Psoas muscle (tissue), 8 donors: ENCODE measurements at places on chromosomes 1 and 21.

- DNase-seq, result no peak
These were observed 657 bp upstream of the LIN9 start for GRCh38 chr1:226309398-226310244.

GRCh38 chr1:161884475-161884874 is 118.4 kb downstream of the ATF6 start:
- DNase-seq, result no peak

DNA sequence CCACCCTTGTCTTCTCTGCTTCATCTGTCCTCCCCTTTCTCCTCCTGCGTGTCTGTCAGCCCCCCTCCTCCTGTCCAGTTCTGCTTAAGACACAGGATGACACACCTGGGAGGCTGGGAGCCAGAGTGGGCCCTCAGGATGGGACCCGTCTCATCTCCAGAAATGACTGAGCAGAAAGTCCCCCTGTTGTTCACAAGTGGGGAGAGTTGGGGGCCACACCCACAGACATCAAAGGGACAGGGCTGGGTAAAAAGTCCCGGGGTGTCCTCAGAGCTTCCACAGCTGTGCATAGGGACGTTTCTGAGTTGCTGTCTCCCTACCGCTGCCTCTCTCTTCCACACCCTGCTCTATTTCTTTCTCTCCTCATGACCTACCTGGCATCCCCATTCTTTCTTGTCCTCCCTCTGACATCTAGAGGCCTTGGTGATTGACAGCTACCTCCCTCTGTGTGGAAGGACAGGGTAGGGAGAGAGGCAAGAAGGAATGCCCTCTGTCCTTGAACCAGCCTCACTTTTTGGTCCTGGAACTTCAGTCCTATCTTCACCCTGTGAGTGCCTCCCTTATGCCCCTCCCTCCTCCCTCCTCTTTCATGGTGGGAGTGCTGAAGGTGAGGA is 19.5 kb upstream of the SH2D2A start:
- DNase-seq, result no peak

- no peak for DNase-seq
These were observed 187.5 kb downstream of the TPR start for GRCh38 chr1:186187601-186188000.

- DNase-seq, result peak; percentile 91
These were observed at the start of gene HLX for GRCh38 chr1:220879076-220879508. Gene HLX (plus strand): TSS chr1:220879443. CDS start chr1:220879858, 415 bp downstream.

- DNase-seq, result peak; percentile 92
These were observed at the start of gene ARHGAP29 for GRCh38 chr1:94237291-94238226. Gene ARHGAP29 (minus strand): TSS chr1:94237584. CDS start chr1:94231611, 5,973 bp downstream.

DNA sequence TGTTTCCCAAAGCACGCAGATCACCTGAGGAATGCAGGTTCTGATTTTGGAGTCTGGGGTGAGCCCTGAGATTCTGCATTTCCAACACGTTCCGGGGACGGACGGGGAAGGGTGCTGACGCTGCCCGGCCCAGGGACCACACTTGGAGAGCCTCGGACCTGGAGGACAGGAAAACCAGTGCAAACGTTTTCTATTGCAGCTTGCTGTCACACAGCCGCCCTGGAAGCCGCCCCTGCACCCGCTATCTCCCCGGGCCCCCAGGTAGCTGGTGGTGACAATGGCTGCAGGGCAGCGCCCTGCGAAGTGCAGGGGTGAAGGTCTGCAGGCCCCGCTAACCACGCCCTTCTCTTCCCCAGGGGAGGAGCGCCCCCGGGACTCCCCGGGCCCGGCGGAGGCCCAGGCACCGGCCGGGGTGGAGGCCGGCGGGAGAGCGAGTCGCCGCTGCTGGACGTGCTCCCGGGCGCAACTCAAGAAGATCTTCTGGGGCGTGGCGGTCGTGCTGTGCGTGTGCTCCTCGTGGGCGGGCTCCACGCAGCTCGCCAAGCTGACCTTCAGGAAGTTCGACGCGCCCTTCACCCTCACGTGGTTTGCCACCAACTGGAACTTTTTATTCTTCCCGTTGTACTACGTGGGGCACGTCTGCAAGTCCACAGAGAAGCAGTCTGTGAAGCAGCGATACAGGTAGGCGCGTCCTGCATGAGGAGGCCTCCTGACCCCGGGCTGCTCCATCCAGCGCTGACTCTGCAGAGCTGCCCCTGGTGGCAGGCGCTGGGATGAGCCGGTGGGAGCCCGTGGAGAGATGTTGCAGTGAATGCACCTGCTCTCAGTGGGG is 142.0 kb upstream of the COA6 start:
- no peak for DNase-seq

DNA sequence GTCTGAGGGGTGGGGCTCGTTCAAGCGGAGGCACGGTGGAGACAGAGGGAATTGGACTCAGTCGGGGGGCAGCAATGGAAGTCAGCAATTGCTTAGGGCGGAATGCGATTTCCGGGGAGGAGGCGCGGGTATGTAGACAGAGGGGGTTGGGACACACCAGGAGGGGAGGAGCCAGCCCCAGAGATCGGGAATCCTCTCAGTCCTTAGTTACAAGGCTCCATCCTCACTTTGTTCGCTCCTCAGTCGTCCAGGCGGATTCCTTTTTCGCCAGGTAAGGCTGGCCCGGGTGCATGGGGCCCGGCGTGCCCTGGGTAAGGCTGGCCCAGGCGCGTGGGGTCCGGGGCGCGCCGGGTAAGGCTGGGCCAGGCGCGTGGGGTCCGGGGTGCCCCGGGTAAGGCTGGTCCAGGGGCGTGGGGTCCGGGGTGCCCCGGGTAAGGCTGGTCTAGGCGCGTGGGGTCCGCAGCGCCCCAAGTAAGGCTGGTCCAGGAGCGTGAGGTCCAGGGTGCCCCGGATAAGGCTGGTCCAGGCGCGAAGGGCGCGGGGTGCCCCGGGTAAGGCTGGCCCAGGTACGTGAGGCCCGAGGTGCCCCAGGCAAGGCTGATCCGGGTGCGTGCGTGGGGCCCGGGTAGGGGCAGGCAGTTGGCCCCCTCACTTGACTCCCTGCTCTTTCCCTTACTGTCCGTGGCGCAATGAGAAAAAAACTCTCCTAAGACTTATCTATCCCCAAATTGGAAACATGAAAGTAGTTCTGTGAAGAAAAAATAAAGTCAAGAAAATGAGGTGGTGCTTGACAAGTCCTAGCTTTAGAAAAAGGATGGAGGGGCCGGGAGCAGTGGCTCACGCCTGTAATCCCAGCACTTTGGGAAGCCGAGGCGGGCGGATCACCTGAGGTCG is at the start of gene L1TD1:
Gene L1TD1 (plus strand): TSS at position 199 of the 894 bp plus-strand sequence. CDS start 11,780 bp downstream, outside the sequence.
- no peak for DNase-seq

GRCh38 chr1:68791800-68792199 is 294.9 kb upstream of the DEPDC1 start:
- DNase-seq, result no peak

GRCh38 chr1:175169286-175170018 is 23.1 kb downstream of the KIAA0040 start:
- no peak for DNase-seq

DNA sequence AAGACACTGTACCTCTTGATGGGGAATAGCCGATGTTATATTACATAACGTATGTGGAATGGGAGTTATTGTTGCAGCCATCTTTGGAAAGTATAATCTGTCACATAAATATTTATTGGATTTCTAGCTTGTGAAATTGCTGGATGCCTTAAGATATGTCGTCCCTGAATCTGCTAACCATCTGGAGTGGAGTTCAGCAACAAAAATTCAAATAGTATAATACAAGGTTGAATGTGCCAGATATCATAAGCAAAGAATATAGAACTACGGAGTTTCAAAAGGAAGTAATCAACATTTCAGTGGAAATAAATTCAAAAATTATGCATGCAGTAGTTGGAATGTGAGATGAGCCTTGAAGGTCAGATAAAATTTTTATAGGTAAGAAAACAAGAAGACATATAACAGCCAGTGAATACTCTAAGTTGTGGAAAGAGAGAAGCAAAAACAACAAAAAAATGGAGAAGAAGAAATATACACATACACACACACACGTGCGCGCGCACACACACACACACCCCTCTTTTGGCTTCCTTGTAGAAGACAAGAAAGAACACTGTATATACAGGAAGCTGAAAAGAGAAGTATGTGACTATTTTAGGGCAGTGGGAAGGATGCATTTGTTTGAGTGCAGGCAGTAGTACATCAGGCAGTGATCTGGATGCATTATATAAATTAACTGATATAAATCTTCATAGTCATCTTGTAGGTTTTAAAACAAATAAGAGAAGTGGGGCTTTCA is 516.7 kb downstream of the KCNT2 start:
- no peak for DNase-seq

- no peak for DNase-seq
These were observed 454.6 kb upstream of the PROX1 start for GRCh38 chr1:213533125-213533524.

DNA sequence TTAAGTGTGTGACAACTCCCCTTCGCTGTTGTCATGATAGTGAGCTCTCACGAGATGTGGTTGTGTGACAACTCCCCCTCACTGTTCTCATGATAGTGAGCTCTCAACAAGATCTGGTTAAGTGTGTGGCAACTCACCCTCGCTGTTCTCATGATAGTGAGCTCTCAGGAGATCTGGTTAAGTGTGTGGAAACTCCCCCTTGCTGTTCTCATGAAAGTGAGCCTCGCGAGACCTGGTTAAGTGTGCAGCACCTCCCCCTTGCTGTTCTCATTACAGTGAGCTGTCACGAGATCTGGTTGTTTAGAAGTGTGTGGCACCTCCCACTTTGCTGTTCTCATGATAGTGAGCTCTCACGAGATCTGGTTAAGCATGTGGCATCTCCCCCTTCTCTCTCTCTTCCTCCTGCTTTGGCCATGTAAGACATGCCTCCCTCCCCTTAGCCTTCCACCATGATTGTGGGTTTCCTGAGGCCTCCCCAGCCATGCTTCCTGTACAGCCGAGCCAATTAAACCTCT is 25.1 kb upstream of the LSS start:
- no peak for DNase-seq

DNA sequence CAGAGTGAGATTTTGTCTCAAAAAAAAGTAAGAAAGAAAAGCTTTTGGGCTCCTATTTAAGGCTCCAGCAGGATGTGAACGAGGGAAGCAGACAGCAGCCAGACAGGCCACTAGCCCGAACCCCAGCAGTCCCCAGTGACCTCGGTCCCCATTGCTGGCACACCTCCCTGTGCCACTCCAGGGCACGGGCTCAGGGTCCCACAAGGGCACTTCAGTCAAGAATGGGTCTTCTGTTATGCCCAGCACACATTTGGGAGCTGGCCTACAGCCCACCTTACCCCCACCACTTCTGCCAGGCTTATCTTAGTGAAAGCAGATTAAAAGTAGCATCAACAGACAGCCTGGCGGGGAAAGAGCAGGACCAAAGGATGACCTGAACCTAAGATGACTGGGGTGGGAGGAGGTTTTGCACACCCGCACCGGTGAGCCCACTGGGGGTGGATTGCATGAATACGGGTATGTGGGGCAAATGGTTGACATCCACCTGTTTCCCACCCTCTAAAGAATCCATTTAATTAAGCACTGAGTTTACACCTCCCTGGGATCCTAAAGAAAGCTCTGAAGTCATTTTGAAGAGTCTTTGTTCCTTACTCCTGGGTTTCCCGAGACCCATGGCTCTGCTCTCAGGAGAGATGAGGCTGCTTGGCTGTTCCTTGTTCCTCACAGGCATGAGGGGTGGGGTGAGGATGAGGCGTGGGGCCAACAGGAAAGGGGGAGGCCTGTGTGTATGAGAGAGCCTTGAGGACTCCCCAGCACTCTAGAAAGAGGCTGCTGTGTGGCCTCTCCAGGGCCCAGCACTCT is 4.7 kb downstream of the CHI3L1 start:
- DNase-seq, result no peak

- DNase-seq, result no peak
These were observed 21.7 kb downstream of the CRYAA start for GRCh38 chr21:43190544-43190943.

DNA sequence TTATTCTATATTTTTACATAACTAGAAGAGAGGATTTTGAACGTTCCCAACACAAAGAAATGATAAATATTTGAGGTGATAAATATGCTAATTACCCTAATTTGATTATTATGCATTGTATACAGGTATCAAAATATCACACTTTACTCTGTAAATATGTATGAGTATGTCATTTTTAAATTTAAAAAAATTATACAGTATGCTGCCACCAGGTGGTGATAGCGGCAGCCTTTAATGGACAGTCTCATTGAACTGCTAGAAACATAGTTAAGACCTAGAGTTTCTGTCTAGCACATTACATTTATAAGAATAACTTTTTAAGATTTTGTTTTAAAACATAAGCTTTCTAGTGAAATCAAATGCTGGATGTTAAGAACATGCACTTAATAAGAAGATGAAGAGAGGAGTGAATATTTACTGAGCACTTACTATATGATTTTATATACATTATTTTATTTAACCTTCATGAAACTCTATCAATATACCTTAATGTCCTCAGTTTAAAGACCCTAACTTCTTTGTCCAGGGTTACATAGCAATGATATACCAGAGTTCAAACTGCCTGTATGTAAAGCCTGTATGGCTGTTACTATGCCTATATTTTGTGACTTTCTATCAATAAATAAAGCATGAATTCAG is 207.1 kb downstream of the NUF2 start:
- DNase-seq, result no peak

DNA sequence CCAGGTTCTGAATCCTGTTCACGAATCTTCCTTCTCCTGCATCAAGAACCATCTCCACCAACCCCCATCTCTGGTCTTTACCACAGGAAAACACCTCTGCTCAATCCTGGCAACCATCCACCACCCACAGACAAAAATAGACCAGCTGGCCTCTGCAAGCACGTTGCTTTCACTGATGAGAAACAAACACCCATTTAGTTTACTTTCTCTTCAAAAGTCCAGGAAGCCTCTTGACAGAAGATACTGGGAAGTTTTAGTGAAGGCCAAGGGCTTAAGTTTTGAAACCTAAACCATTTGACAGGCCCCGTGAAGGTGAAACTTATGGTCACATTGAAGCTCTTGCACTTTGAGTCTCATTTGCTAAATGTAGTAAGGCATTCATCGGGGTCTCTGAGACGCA is 122.6 kb upstream of the PPP2R5A start:
- DNase-seq, result no peak

GRCh38 chr21:42452401-42453223 is 43.4 kb downstream of the RSPH1 start:
- DNase-seq, result no peak

GRCh38 chr1:117001254-117001927 is at the start of gene CD101:
Gene CD101 (plus strand): TSS chr1:117001760. CDS start chr1:117001818, 58 bp downstream.
- no peak for DNase-seq

- DNase-seq, result peak; percentile 44
These were observed 22.9 kb downstream of the NIPAL3 start for GRCh38 chr1:24438423-24438901.

DNA sequence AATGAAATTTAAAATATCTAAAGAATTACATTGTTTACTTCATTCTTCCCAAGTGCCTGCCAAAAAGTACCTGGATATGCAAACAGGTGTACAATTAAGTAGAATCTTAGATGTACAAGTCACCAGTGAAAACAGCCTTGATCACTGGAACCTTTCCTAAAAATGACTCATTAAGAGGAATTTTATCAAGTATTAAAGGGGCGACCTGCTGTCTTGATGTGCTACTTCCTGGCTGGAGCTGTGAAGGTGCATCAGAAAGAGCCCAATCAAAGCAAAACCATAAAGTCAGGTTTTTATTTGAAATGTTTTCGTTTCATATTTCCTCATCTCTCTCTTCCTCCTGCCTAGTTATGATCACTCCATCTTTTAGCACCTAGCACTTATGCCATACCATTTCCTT is 33.4 kb downstream of the IFI44 start:
- DNase-seq, result no peak

- DNase-seq, result no peak
These were observed 8.3 kb upstream of the MAP3K21 start for GRCh38 chr1:233319272-233319671.

- peak; percentile 65 for DNase-seq
These were observed 1.2 kb downstream of the LBR start for GRCh38 chr1:225426395-225427234.

GRCh38 chr1:66452982-66453381 is 81.0 kb upstream of the SGIP1 start:
- no peak for DNase-seq

- no peak for DNase-seq
These were observed 64.6 kb upstream of the BCAR3 start for GRCh38 chr1:93746021-93746812.
